Stimulated activated CD4-positive, alpha-beta T cell treated with anti-CD3 and anti-CD28 coated beads, TNF-alpha, amount 100 ng/mL, for 1 hour (primary cell): ENCODE measurements at places on chromosomes 16 and 17.

GRCh38 chr16:57648581-57649442 is 19.3 kb upstream of the ADGRG3 start:
- DNase-seq: peak; percentile 84

DNA sequence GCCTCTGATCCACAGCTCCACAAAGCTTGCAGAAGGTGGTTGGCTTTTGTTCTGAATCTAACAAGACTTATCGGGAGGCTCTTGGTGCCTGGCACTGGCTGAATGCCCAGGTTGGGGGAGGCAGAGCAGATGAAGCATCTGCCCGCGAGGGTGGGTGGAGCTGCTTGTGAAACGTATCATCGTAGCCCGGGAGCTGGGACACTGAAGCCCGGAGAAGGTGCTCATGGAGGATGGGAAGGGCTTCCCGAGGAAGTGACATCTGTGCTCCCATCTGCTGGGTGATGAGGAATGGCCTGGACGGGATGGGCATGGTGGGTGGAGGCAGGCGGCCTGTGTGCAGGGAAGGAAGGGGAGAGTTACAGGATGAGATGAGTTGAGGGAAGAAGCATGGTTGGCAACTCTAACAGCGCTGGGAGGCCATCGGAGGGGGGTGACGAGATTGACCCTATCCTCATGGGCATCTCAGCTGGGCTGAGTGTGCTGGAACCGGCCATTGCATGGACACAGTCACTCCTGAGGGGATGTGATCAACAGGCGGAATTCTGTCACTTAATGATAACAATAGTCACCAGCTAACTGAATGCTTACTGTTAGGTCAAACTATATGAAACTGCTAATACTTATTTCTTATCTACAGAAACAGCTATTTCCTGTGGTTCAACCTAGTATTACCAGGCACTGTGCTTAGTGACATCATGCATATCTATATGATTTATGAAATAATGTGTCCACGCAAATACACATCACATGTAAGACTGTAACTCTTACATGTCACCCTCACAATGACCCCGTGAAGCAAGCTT is 102.7 kb downstream of the ABCC6 start:
- no peak for DNase-seq

- DNase-seq: no peak
These were observed 103.8 kb downstream of the ANKFN1 start for GRCh38 chr17:56257075-56257474.

DNA sequence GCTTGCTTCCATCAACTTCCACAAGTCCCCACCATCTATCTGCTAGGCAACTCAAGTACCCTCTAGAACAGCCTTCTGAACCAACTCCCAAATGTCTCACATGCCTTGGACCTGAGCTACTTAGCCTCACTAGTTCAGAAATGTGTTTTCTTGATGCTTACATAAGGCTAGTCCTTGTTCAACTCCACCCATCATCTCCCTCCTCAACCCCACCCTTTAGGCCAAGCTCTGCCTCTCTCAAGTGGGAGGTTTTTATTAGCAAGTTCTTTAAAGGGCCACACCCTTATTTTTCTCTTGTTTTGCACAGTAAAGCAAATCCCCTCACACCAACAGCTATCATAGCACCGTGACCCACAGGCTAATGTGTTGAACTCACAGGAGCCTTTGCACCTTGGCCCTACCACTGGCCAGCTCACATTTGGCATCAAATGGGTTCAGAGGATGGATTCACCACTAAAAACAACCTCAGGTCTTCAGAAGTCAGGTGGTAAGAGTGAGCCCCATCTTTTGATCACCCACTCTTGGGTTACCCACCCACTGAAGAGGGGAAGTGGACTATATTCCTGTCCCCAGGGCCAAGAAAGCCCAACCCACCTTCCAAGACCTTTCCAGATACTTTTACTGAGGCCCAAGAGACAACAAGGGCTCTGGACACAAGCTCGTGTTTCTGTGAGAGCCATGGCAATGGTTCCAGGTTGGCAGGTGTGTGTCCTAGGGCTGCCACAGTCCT is 12.2 kb downstream of the PIK3R5 start:
- no peak for DNase-seq

GRCh38 chr16:50386139-50386538 is 17.4 kb upstream of the BRD7 start:
- no peak for DNase-seq

DNA sequence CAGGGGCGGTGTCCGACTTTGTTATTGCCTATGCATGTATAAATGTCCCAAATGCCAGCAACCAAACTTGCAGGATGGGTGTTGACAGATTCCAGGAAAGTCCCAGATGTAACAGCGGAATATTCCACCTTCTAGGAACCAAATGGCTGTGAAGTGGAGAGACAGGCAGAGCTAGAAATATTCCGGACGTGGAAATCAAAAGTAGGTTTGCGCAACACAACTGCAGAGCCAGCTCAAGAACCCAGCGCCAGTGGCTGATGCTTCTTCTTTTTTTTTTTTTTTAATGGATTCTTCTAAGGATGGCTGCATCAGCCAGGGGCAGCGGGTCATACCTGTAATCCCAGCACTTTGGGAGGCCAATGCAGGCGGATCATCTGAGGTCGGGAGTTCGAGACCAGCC is 601.7 kb downstream of the MAF start:
- no peak for DNase-seq

DNA sequence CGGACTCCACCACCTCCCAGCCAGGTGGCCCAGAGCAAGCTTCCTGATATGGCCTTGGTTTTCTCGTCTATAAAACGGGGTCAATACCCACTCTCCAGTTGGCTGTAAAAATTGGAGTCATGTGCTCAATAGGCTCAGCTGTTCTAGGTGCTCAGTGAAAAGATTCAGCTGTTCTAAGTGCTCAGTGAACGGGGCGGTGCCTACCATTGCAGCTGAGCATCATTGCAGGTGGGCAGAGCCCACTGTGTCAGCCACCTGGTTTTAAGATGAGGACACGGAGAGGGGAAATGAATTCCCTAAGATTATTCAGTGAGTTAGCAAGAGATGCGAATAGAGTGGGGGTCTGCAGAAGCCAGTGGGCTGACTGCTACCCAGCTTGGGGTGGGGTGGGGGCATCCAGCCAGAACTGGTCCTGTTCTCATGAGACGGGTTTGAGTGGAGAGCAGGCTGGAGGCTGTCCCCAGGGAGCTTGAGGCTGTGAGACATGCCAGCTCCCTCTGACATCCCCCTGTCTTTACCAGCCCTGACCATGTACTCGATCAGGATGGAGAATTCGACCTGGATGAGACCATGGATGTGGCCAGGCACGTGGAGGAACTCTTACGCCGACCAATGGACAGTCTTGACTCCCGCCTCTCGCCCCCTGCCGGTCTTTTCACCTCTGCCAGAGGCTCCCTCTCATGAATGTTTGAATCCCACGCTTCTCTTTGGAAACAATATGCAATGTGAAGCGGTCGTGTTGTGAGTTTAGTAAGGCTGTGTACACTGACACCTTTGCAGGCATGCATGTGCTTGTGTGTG is 21.9 kb downstream of the STAT5A start:
- no peak for DNase-seq

DNA sequence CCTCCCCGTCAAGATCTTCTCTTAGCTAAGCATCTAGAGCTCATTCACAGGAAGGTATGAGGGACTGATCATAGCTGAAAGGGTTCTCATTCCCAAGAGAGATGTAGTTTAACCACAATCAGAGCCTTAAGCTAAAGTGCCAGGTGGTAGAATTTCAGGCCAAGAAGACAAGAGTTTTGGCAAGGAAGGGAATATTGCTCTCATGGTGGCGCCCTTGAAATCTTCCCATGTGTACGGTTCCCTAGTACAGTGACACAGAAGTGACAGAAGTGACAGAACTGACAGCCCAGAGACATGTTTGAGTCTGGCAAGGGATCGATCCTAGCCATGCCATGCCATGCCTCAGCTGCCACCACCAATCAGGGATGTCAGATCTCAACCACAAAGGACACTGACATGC is 2.5 kb downstream of the GRIN2C start:
- no peak for DNase-seq
